M059J (cell line): ENCODE measurements at places on chromosomes 11 and 22. TPM values are rescaled to one million over a fixed set of nuclear protein-coding genes. Genes with fewer than 3 reads are reported as not detected.

- DNase-seq = no peak
Measured at GRCh38 chr22:35384527-35384926, 3.6 kb downstream of the HMOX1 start.

DNA sequence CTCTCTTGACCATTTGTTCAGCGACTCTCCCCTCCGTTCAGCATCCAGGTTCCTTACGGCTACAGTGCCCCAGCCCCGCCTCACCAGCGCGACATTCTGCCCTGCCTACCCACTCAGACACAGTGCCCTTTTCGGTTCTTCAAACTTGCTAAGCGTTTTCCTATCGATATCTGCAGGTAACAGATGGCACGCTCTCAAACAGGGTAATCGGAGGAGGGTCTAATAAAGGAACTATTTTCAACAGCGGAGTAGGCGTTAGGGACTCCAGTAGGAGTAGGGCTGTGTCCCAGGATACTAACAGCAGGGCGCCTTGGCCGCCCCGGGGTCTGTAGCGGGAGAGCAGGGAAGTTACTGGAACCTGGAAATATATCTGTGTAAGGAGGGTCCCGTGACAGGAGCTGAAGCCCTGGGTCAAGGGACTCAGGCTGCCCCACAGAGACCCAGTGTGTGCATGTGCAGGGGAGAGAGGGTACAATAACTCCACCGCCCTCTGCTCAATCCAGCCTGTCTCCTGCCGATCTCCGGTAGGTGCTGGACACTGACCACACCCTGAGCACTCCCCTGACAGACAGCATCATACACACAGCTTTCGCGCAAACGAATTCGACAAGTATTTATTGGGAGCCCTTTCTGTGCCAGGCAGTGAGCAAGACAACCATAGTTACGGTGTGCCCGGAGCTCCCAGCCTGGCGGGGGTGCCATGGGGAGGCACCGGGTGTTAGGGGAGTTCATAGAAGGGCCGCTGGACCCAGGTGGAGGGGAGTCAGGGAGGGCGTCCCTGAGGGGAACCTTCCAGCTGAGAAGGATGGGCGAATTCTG, 2.1 kb downstream of the KLHL35 start:
- DNase-seq = no peak

DNA sequence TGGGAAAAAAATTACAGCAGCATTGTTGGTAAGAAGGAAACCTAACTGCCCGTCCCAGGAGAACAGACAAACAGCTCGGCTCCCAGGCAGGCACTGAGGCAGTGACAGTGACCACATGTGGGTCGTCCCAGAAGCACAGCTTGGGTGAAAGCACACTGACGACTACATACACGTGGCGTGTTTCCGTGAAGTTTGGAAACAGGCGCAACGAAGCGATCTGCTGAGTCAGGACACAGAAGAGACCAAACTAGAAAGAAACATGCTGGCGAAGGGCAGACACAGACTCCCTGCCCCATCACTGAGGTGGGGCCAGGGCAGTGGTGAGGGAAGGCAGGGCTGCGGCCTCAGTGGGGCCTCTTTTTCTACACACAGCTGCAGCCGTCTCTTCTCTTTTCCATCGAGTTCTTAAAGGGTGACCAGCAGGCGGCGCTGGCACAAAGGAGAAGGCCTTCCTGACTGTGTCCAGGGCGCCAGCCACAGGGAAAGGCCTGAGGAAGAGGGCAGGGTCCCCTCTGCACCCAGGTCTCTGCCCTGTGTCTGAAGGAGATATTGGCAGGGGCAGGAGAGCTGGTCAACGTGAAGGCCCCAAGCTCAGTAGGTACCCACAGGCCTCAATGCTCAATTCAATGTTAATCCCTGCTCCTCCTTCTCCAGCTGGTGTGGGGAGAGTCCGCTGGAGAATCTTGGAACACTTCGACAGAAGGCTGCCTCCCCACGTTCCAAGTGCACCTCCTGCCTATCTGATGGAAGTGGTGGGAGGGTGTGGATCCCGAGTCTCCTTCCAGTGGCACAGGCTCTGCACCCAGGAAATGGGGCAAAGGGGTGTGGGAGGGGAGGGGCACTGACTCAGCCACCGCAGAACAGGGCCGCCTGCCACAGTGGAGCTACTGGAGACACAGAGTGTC, 19.9 kb downstream of the CARS1 start:
- peak; percentile 66 for DNase-seq

DNA sequence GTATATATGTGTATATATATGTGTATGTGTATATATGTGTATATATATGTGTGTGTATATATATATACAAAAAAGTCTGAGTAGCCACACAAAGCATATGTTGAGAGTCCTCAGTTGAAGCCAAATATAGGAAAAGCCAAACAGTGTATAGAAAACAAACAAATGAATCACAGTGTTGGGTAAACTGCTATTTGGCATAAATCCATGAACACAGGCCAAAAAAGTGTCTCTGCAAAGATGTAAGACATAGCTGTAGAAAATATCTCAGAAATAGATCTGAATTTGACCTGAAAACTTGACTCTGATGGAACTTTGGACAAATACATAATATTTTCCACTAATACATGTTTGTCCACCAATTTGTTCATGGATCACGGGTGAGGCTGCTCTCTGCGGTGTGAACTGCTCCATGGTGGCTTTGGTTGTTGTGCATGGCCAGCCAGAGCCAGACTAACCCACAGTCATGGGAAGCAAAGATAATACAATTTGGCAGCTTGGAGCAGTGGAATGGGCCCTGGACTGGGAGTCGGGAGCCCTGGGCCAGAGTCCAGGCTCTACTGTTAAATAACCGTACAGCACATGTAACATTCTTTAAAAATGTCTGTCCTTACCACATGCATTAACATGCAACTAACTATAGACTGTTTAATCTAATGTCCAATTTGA, 76.9 kb upstream of the EED start:
- DNase-seq = no peak

DNA sequence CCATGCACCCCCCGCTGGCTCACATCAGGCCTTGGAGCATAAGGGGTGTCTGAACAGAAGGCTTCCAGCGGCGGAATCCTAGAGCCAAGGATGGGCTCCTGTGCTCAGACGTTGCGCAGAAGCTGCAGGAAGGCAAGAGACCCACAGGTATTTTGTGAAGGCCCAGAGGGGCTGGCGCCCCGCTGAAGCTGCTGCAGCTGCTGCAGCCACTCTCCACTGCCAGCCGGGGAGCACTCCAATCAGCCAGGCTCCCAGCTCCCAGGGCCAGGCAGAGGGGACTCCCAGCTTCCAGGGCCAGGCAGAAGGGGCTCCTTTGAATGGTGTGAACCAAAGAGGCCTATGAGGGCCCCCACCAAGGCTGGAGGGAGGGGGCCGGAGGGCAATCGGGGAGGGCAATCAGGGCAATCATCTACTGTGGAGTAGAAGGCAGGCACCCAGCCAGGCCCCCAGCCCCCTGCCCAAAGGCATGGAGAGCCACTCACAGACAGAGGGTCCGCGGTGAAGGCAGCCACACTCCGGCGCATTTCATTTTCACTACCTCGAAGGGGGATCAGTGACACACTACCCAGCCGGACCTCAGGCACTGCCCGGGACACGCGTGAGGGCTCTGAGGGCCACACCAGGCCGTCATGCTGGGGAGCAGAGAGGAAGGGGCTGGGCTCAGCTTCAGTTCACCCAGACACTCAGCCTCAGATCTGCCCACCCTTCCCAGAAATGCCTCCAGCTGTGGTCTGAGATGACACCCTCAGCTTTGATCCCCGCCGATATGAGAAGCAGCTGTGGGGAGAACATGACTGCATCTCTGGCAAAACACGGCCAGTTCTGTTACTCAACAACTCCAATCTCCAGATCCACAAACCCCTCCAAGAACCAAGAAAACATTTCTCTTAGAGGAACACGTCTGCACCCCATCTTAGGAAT, 11.6 kb upstream of the PDE2A start:
- no peak for DNase-seq

DNA sequence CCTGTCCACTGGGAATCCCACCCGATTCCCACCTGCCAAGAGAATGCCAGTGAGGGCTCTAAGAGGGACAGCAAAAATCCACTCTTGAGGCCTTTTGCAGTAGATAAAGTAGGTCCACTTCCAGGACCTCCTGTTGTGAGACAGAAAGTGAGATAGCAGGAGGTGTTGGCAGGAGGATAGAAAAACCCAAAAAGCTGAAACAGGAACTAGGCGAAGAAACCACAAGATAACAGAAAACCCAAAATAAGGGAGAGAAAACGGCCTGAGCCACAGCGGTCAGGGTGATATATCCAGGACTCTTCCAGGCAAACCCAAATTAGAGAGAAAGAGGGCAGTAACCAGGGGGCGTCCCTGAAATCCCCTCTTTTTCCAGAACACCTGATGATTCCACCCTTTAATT, 79.7 kb upstream of the LINC01488 start:
- no peak for DNase-seq

GRCh38 chr11:86180851-86181250, 63.7 kb upstream of the EED start:
- no peak for DNase-seq

DNA sequence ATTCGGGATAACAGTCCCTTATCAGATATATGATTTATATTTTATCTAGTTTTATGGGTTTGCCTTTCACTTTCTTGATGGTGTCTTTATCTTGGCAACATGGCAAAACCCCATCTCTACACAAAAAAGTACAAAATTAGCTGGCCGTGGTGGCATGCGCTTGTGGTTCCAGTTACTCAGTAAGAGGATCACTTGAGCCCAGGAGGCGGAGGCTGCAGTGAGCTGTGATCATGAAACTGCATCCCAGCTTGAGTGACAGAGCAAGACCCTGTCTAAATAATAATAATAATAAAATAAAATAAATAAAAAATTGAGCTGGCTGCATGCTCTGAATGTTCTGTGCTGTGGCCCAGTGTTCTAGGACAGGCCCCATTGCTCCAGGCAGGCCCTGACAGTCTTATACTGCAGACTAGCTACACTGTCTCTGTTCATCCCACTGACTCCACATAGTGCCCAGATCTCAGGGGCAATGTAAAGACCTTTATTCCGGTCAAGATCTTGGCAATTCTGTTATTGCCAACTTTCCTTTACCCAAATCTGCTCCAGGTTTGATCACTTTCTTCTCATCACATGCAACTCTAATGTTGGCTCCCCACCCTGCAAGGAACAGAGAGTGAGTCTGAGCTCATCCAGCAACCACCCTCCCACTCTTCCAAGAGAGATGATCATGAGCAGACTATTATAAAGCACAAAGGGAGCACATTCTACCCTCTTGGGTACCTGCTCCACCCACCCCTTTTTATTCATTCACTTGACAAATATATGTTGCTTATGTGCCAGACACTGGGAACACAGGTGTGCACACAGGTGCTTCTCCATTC, 8.8 kb downstream of the HSPA8 start:
- no peak for DNase-seq

The UBQLNL gene
- 0.34 TPM in 1 of 2 replicates, not detected in the other for total RNA-seq

DNA sequence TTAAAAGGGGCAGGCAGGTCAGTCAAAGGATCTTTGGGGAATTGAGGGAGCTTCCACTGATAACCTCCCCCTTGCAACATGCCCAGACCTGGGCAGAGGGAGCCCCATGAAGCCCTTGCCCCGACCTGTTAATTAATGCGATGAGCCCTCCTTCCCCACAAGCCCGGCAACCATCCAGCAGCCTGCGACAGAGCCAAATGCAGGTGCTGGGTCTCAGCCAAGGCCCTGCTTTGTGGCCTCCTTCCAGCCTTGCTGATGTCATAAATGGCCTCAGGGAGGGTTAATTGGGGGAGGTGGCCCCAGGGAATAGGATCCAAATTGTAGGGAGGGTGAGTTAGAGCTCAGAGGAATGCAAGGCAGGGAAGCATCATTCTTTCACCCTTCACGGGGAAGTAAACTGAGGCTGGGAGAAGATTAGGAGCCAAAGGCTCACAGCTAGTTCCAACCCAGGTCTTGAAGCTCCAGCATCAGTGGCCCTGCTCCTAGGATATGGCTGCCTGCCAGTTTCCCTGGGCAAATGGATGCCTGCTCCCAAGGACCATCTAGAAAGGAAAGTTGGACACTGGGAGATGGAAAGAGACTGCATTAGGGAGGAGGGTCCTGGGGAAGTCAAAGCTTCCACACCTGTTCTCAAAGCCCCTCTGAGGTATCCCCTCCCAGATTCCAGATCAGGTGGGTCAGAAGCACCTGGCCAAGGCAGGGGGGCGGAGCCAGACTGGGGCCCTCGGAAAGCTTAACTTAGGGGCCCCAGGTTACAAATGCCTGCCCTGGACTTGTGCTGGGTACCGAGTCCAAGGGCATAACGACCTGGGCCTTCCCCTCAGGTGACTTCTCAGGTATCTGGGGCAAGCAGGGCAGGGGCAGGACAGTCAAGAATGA, 34.1 kb downstream of the LMO1 start:
- peak; percentile 84 for DNase-seq

The ZDHHC5 gene
- 37.4 and 50.8 TPM in 2 replicates for total RNA-seq
